ENCODE measurements at places on chromosomes 2 and 18.
A peak's percentile ranks its signal among the peaks of the same experiment; 100 is the strongest.

GRCh38 chr2:141125432-141125831 lies 1005.4 kb downstream of the LRP1B start:
- no peak for DNase-seq

DNA sequence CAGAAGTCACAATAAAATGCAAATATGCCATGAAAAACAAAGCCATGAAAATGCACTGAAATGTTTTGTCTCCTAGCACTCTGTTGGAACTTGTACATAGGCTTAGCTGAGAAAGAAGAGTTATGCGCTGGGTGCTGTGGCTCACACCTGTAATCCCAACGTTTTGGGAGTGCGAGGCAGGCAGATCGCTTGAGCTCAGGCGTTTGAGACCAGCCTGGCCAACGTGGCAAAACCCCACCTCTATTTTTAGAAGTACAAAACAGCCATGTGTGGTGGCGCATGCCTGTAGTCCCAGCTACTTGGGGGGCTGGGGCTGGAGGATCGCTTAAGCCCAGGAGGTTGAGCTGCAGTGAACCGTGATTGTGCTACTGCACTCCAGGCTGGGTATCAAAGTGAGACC lies 39.9 kb downstream of the IRS1 start:
- DNase-seq, result no peak

DNA sequence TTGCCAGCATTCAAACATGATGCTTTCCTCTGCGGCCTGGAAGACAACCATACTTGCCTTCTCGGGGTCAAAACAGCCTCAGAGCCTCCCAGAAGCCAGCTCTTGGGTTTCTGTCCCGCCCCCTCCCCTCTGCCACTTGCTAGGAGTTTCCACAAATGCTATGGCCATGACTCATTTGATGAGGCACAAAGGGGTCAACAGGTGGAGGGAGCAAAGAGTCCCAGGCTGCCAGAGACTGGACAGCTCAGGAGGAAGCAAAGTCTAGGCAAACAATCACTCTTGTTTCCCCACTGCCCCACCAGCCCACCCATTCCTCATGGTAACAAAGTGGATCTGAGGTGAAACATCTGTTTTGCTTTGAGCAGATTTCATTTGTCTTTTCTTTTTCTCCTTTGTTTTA lies 551.1 kb downstream of the TNS1 start:
- DNase-seq, result no peak

GRCh38 chr2:55399815-55400214 lies 19.8 kb downstream of the CCDC88A start:
- no peak for DNase-seq

DNA sequence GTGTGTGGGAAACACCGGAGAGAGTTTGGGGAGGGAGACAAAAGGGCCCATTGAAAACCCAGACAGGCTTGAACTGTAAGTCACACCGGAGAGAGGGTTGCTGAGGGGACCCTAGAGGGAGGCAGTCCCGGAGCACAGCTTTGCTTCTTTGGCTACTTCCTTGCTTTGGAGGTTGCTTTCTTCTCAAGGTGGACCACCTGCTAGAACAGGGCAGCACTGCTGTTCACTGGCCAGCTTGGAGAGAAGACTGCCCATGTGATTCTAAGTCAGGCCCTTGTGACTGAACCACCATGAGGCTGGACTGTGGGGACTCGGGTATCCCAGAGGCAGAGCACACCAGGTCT lies 4.4 kb downstream of the ACTG2 start:
- DNase-seq, result no peak

DNA sequence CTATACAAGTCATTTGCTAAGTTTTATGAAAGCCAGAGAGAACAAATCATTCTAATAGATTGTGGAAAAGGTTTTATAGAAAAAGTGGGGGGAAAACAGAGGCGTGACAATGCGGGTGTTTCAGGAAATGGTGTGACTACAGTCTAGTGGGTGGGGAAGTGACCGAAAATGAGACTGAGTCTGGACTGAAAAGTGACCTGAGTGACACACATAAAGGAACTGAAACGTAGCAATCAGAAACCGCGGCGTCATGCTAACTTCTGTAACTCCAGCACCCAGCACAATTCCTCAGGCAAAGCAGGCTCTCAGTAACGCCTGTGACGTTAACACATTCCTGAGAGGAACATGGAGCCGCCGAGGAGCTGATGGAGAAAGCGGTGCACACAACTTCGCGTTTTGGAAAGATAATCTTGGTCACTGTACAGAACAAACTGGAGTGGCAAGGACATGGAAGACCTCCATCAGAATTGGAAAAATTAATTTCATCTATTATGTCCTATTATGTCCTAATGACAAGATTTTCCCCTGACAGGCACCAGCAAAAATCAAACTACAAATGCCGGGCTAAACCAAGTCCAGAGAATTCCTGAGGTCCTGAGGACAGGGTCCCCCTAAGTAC lies 1.4 kb upstream of the CD226 start:
- DNase-seq, result peak; percentile 75

GRCh38 chr2:72827487-72827886 lies 1.7 kb upstream of the EXOC6B start:
- DNase-seq, result no peak

DNA sequence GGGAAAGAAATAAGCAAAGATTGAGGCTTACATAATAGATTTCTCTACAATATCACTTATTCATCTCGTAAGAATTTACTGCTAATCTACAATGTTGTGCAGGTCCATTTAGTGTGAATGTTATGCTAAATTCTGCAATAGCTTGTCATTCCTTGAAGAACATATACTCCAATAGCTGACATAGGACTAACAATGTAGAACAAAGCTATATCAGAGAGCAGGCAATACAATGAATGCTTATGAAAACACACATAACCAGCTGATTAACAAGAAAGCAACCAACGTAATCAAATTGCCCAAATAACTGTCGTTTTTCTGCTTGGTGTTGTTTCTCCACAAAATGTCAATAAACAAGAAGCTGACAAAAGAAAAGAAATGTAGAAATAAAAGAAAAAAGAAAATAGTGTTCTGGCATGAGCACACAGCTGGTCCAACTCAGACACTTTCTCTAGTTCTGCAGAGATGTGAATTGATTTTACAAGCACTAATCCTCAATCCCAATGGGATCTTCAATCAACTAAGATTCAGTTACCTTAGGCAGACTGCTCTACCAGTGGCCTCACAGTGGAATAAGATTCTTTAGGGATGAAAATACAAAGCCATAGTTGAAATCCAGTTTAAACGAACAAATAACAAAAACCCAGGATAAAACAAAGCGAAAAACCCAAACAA lies 1024.7 kb upstream of the PIK3C3 start:
- DNase-seq, result no peak

- no peak for DNase-seq
Observed at GRCh38 chr2:157843935-157844334, 32.2 kb downstream of the ACVR1 start.

- DNase-seq, result no peak
Observed at GRCh38 chr2:48391616-48392015, 138.3 kb upstream of the STON1 start.

GRCh38 chr2:19541884-19542283 lies 183.5 kb upstream of the OSR1 start:
- no peak for DNase-seq

- no peak for DNase-seq
Observed at GRCh38 chr2:177316756-177317155, 52.2 kb upstream of the NFE2L2 start.

- no peak for DNase-seq
Observed at GRCh38 chr18:22141211-22141610, 28.2 kb upstream of the GATA6 start.

GRCh38 chr2:236394571-236394970 lies 130.4 kb upstream of the ASB18 start:
- DNase-seq, result no peak

- no peak for DNase-seq
Observed at GRCh38 chr2:234770031-234770506, 181.7 kb upstream of the SH3BP4 start.

DNA sequence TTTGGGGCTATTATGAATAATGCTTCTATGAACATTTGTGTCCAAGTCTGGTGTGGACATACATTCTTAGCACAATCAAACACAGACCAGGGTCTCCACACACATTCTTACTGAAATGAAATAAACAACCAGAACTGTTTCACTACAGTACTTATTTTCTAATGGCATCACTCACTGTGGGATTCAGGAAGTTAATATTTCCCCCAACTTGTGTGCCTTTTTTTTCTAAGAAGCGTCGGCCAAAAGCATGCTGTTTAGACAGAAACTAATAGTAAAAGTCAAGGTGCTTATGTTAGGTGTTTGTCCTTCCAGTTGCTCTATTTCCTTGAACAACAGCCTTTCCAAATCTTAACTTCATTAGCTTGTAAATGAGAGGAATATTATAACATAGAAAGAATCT lies 117.6 kb downstream of the DOCK10 start:
- DNase-seq, result no peak

GRCh38 chr18:74513883-74514205 lies 17.7 kb downstream of the CNDP2 start:
- DNase-seq, result no peak

DNA sequence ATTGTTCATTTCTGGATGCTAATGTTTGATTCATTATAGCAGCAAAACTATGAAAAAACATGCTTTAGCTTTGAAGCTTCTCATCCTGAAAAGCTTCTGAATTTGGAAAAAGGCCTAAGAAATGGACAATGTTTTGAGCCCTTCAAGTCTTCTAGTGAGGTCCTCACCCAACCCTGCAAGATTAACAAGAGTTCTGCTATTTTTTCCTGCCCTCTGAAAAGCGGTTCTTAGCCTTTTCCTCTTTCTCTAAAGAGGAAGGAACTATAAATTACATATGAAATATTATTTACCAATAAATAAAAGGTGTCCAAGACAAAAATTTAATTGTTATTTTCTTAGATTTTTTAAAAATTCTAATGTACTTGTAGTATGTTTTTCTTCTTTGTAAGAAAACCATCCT lies 19.9 kb upstream of the CDH19 start:
- no peak for DNase-seq

DNA sequence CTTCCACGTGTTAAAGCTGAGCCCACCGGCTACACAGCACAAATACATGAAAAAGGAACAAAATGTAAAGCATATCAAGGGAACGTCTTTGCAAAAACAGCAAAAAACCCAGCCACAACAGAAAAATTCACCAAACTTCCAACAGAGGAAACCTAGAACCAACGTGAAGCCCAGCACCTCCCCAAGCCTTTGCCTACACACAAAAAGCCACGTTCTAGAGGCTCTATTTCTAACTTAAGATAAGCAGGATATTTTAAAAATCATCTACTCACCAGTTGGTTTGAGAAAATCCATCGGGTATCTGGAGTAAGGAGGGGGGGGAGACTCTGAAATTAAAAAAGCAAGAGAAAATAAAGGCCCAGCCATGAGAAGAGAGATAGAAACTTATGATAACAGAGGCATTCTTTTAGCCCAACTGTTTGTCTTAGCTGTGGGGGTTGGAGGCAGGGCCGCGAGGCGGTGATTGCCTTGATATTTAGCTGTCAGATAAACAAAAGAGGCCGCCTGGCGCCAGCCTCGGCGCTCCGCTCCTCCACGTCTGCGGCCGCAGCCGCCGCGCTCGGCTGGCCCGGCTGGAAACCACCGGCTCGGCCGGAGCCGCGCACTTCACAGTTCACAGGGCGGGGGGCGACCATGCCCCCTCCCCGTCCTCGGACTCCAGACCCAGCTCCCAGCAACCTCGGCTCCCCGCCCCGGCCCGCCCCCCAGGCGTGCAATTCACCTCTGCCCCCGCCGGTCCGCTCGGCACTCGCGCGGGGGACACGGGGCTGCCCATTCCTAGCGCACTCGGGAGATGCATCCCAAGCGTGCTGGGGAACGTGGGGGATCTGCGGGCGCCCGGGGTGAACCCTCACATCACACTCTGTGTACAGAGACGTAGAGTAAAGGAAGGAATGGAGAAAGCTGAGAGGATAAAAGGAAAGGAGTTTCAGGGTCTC lies 2.4 kb downstream of the SMAD7 start:
- DNase-seq, result peak; percentile 41

- no peak for DNase-seq
Observed at GRCh38 chr2:144230448-144231085, 289.4 kb downstream of the ZEB2 start.

DNA sequence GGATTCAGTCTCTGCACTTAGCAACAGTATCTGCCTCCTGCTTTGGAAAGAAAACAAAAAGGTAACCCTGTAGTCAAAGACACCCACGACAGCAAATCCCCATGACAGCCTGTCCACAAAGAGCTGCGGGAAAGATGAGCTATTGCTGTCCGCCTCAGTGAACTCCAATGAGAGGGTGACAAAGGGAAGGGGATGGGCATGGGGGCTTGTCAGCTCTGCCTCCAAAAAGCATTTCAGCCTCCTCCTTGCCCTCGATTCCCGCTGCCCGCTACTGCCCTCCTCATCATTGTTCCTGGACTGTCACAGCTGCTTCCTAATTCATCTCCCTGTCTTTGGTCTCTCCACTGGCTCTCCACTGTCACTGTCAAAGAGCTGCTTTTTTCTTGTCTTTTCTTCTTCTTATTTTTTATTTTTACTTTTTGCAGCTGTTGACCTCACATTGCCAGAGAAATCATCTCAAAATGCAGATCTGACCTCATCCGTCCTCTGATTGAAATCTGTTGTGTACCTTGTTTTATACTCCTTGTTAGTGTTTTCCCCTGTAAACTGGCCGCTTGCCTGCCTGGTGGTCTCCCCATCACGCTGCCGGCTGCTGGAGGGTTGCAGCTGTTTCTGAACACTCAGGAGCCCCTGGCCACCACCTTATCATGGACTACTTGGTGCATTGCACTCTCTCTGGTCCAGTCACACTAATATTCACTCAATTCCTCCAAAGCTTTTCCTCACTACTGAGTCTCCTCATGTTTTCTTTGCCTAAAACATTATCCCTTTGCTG lies 7.9 kb upstream of the E2F6 start:
- no peak for DNase-seq

DNA sequence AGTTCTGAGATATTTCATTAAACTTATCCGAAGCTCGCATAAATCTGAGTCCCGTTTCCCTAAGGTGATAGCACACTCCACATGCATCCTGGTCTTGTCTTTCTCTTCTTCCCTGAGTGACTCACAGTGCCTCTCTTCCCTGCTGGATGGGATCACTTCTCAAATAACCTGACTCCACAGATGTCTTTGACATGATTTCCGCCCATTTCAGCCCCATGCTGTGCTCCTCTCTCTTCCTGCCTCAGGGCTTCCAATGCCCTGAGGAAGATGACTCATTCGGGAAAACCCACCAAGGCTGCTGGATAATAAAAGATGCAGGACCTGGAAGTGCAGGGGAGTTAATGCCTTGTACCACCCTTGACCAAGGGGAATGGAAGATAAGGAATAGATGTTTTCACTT lies 441.7 kb upstream of the SOX11 start:
- no peak for DNase-seq

DNA sequence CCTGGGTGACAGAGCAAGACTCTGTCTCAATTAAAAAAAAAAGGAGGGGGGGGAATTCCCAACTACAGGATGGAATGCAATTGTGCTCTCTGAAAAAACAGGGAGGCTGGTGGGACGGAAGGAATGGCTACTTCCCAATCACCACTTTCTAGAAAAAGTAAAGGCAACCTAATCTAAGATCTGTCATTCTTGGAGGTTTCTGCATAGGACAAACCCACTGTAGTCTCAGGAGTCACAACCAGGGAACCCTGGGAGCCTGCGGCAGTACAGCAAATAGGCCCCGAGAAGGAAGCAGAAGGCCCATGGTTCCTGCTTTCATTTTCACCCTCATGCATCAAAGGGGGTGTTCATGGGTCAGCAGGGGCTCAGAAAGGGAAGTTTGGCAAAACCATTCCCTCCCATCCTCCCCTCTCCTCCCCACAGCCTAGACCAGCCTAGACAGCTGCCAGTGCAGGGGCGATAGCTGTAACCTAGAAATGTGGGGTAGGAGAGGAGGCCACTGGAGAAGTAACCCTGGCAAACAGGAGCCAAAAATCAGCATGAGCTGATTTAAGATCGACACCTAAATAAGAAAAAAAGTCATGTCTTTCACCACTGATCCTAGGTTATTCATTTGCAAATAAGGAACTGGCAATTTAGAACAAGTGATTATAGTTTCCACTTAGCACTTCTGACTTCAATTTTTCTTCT lies 48.0 kb downstream of the TRABD2A start:
- no peak for DNase-seq

All from activated CD4-positive, alpha-beta T cell treated with anti-CD3 and anti-CD28 coated beads, Interleukin-2, amount 50 U/mL, for 48 hours (primary cell).